Renal cortex interstitium (tissue), 15 donors: ENCODE measurements at places on chromosomes 3 and 15.

GRCh38 chr3:72636969-72637597, 211.2 kb downstream of the SHQ1 start:
- DNase-seq = no peak

DNA sequence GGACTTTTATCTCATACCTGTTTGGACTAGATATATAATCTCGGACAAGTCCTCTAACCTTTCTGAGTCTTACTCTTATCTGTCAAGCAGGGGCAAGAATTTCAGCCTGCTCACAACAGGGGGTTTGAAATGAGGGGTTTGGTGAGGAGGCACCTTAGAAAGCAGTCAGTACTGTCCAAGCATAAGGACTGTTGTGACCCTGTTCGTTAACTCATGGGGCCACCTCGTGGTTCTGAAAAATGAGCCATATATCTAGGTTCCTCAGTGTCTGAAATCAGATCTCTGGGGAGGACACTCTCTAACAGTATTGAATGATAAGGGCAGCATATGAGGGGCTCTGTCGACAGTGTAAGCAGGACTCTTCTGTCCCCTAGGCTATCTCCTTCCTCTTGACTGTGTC, 7.2 kb upstream of the TIMP4 start:
- DNase-seq = no peak

GRCh38 chr3:4736284-4736861, 242.9 kb upstream of the BHLHE40 start:
- no peak for DNase-seq

- DNase-seq = no peak
Measured at GRCh38 chr15:92244703-92245102, 149.0 kb upstream of the ST8SIA2 start.

- DNase-seq = no peak
Measured at GRCh38 chr3:129519896-129520715, 8.3 kb upstream of the RHO start.

GRCh38 chr3:45105855-45106671, 40.1 kb downstream of the CDCP1 start:
- no peak for DNase-seq

GRCh38 chr3:87002346-87002745, 11.4 kb upstream of the VGLL3 start:
- DNase-seq = no peak

GRCh38 chr3:195001961-195002861, 268.7 kb downstream of the XXYLT1 start:
- DNase-seq = no peak

GRCh38 chr3:24401090-24401810, 93.4 kb downstream of the THRB start:
- no peak for DNase-seq

GRCh38 chr3:187662848-187663409, 7.3 kb downstream of the SST start:
- no peak for DNase-seq

DNA sequence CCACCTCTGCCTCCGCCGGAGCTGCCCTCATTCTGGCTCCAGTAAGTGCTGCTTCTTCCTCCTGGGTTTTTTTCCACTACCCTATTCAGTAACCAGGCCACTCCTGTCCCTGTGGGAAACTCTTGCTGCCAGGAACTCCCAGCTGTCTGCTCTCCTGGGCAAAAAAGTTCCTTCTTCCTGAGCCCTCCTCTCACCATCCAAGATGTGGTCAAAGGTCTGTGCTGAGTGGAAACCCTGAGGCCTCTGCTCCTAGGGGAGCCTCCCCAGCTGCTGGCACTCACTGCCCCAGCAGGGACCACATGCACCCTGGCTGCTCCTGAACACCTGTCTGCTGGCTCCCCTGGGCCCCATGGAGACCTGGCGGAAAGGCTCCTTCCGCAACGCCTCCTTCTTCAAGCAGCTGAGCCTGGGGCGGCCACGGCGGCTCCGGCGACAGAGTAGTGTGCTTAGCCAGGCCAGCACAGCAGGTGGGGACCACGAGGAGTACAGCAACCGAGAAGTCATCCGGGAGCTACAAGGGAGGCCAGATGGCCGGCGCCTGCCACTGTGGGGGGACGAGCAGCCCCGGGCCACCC, 454 bp downstream of the C15orf62 start:
- no peak for DNase-seq

- no peak for DNase-seq
Measured at GRCh38 chr15:85727068-85727467, 67.7 kb downstream of the KLHL25 start.

GRCh38 chr3:55947406-55947805, 460.3 kb upstream of the WNT5A start:
- no peak for DNase-seq

DNA sequence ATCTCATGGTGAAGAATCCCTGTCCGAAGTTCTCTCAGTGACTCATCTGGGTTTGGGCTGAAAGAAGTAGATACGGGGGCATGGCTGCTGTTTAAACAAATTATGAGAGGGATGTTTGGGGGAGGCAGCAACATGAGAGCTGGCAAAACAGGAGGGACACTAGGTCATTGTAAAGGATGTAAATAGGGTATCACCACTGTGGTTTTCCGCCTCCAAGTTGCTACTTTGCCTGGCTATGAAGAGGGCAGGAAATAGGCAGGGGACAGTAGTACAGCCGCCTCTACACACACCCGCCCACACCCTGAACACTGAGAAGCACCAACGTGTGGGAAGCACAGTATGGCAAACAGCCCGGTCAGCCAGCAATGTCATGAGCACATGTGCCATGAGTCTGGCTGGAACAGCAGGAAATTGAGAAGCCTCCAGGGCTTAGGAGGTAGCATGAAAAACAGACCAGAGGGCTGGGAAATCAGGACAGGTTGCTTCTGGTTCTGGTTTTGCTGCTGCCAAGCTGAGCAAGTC, 17.1 kb downstream of the HEXA start:
- no peak for DNase-seq
